Calu3 (cell line): ENCODE measurements at places on chromosomes 4 and X. TPM values are rescaled to one million over a fixed set of nuclear protein-coding genes. Genes with fewer than 3 reads are reported as not detected.

- no peak for DNase-seq
Measured at GRCh38 chr4:8083086-8083825, 75.4 kb downstream of the ABLIM2 start.

DNA sequence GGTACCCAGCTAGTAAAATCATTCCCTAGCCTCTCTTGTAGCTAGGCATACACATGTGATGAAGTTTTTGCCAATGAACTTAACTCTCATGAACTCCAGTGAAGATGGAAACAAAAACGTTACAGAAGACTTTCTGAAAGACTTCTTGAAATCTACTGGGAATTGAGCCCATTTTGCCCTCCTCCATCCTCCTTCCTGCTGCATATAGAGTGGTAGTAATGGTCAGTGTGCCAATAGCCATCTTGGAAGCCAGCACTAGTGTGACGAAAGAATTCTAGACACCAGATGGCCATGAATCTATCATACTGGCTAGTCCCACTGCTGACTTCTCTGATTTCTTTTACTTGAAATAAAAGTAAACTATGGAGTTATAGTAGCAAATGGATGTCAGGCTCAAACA is 30.9 kb upstream of the PPA2 start:
- no peak for DNase-seq

GRCh38 chr4:147794787-147795413 is 63.0 kb downstream of the ARHGAP10 start:
- no peak for DNase-seq

The TLR2 gene
- total RNA-seq: 7.0 and 10.8 TPM in 2 replicates

The H2BW1 gene
- total RNA-seq: not detected in 2 replicates
